AG10803 (cell line): ENCODE measurements at places on chromosomes 1 and 21.
A peak's percentile ranks its signal among the peaks of the same experiment; 100 is the strongest.

- DNase-seq = no peak
Measured at GRCh38 chr1:42721926-42722325, 18.1 kb downstream of the CLDN19 start.

- DNase-seq = peak; percentile 0
Measured at GRCh38 chr1:188027613-188028012, 1198.9 kb downstream of the PLA2G4A start.

- DNase-seq = no peak
Measured at GRCh38 chr1:94773296-94773809, 46.8 kb upstream of the SLC44A3 start.

DNA sequence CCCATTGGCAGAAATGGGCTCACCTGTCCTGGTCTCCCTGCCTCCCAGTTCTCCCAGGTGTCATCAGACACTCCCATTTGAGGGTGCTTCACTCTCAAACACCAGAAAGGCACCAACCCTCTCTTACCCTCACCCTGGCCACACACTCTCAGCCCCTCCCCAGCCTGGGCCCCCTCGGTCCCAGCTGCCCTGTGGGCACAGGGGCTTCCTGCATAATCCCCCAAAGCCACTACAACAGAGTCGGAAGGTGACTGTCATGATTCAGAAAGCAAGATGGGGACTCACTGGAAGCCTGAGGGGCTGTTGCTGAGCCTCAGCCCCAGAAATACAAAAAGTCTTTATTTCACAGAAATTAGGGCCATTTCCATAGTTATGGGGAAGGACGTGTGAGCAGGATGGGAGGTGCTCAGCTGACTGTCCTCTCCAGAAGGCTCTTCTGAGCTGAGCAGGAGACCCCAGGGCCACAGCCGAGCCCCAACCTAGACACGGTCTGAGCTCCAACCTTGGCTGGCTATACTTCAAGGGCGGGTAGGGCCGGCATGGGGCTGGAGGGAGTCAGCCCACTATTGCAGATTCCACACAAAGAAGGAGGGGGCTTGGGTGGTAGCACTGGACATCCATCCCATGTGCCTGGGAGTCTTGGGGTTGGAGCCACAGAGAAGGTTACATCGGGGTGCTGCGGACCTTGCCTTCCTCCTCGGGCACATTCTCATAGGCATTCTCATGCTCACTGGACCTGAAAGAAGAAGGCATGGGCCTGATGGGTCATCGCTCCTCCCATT is 6.3 kb downstream of the PDZK1IP1 start:
- no peak for DNase-seq

DNA sequence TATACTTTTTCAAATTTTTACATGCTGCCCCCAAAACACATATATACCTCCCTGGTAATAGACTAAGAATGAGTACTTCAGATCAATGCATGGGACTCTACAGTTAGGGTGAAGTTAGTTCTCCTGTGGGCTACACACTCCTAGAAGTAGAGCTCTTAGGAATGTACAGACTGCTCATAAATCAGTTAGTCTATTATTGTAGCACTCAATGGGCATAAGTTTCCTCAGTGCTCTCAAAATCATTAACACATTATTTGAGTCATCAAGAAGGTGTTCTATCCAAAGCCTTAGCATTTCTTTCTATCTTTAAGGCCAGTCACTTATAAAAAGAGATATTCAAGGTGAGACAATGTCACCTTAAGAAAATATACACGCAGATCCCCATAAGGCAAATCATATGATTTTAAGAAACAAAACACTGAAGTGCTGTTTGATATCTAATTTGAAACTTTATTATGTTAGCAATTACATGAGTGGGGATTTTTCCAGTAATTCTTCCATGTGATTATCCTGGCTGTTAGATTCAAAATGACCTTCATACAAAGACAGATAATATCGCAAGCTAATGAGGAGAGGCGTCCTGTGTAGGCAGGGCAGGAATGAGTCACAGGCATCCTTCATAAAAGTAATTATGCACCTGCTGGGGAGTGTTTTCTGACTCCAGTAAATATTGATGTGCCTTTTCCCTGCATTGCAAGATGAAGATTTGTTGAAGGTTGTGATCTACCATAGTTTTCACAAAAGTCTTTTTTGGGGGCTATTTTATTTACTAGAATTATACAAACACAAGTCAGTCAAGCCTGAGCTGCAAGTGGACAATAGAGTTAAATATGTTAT is 167.2 kb upstream of the ATP1B1 start:
- no peak for DNase-seq
